ENCODE measurements at places on chromosomes 2 and 18. TPM values are rescaled to one million over a fixed set of nuclear protein-coding genes. Genes with fewer than 3 reads are reported as not detected.

The PTPRN gene
- 5.2 TPM for total RNA-seq

GRCh38 chr18:55013685-55014084 lies 54.4 kb upstream of the CCDC68 start:
- DNase-seq, result no peak

GRCh38 chr2:1910592-1911246 lies 166.4 kb upstream of the PXDN start:
- no peak for DNase-seq

DNA sequence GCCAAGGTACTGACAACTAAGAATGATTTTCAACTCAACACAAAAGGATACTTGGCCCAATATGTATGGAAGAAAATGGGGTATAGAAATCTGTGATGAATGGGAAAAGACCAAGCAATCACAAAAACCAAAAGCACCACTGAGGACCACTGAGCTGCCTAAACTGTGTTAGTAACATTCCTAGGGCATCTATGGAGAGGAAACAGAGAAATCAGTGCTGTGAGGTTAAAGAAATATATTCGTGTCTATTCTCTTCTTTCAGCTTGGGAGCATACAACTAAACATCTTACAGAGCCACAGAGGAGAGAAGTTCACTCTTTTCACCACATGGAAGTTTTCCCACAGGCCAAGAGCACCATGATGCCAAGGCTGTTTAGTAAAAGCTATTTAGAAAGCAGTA lies 47.3 kb upstream of the CALCRL start:
- DNase-seq, result no peak

GRCh38 chr2:121346859-121347258 lies 61.9 kb upstream of the TFCP2L1 start:
- no peak for DNase-seq

DNA sequence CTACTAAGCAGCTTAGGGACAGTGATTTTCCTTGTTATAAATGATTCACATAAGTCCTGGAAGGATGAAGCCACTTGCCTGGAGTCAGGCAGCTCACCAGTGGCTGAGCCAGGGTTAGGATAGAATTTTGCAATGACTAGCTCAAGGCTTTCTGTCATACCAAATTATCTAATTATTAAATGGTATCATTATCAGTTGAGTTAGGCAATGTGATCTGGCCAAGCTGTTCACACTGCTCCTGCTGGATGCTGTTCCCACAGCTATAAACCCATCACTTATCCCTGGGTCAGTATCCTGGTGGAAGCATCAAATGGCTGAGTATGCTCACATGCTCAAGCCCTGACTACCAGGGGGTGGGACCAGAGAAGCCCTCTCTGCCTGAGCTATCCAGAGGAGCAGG lies 235.2 kb downstream of the MTX2 start:
- DNase-seq, result no peak
